AG04450 (cell line): ENCODE measurements at places on chromosomes 16 and 17.

- DNase-seq, result no peak
Measured at GRCh38 chr17:59456428-59456827, 109.0 kb upstream of the DHX40 start.

- DNase-seq, result no peak
Measured at GRCh38 chr16:88491560-88492310, 38.7 kb downstream of the ZFPM1 start.

DNA sequence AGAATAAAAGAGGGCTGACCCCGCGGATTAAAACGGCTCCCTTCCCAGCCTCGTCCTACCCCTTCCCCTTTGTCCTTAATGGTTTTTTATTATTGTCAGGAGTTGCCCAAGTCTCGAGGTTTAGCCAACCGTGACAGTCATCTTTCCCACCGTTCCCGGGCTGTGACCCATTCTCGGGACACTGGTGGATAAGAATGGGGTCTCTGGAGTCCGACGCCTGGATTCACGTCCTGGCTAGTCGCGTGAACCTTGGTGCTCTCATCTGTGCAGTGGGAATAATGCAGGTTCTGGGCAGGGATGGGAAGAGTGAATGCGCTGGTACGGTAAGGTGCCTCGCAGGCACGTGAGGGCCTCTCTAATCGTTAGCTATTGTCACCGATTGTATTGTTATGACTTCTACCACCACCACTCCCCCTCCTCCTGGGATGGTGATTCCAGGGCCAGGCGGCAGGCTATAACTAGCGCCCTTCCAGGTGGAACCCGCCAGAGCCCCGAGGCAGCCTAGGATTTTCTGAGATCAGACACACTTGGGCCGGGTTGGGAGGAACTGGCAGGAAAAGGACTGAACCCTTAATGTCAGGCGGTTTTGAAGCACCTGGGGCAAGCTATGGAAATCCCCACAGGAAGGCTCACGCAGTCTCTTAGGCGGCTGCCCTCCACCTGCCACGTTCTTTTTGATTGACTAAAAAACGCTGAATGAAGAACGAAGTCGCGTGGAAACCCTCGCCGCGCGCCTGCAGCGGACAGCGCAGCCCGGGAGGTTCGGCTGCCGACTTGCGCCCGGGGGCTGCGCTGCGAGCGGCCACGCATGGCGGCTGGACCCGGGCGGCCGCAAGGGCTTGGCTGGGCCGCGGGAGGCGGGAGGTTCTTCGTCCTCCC lies 2.7 kb downstream of the HS3ST3B1 start:
- DNase-seq, result no peak

DNA sequence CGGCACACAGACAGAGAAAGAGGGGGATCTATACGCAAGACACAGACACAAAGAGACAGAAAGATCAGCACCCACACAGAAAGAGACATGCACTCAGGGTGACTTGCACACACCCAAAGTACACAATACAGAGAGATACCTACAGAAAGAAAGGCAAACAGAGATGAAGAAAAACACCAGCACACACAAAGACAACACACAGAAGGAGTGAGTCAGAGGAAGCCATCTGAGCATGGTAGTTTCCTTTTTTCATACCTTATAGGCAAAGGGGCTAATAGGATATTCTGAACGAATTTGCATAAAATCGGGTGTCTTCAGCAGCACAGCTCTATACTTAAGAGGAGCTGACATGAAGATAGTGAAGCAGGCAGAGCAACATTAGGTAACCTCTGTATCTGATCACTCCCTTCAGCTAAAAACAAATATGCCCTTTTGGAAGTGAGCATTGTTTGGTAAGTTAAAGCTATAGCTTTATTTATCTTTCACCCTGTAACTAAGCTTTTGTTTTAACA lies 198.6 kb downstream of the AATF start:
- no peak for DNase-seq

- DNase-seq, result no peak
Measured at GRCh38 chr16:68385371-68385770, 62.9 kb downstream of the SMPD3 start.

- no peak for DNase-seq
Measured at GRCh38 chr17:13947499-13947898, 121.8 kb upstream of the COX10 start.

- DNase-seq, result no peak
Measured at GRCh38 chr16:19106625-19107020, 7.1 kb upstream of the ITPRIPL2 start.

DNA sequence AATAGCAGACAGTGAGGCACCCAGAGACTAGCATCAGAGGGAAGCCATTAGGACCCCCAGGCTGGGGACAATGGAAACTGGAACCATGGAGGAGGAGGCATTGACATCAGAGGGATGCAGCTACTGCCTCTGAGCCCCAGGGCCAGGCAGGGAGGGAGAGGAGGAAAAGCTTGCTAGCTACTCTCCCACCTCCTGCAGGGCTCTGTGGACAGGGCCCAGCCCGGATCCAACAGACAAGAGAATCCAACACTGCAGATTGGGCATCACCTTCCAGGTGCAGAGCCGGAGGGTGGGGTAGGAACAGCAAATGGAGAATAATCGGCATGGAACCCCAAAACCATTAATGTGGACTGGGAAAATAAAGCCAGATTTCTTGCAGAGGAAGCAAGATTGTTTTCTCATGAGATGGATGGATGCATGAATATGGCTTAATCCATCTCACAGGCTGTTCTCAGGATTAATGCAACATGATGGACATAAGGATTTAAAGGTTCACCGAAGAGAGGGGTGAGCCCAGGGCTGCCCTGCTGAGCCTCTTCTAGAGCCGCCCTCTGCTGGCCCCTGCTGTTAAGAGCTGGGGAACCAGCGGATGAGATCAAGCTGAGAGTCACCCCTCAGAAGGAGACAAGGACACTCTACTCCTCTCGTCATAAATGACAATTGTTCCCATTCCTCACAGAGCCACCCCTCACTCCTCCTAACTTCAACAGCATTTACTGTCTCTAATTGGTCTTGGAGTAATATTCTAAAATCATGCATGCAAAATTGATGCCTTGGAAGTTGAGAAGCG lies 48.8 kb downstream of the DNAH3 start:
- no peak for DNase-seq

- DNase-seq, result no peak
Measured at GRCh38 chr17:37016780-37017179, 68.0 kb downstream of the AATF start.

DNA sequence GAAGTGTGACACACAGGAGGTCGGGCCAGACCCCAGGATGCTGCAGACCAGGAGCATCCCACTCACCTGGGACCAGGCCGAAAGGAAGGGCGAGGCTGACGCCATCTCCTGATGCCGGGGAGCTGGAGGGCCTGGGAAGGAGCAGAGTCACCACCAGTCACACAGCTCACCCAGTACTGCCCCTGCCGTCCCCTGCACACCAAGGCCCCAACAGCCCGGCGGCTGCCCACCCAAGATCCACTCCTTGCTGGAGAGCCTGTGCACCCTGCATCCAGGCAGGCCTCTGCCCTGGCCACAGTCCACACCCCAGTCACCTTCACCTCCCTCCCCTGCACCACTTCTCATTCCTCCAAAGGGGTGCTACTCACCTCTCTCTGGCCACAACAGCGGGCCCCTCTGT lies 4.8 kb downstream of the ZNF500 start:
- no peak for DNase-seq

GRCh38 chr17:83109793-83110645 lies 30.6 kb downstream of the METRNL start:
- DNase-seq, result peak; percentile 88

DNA sequence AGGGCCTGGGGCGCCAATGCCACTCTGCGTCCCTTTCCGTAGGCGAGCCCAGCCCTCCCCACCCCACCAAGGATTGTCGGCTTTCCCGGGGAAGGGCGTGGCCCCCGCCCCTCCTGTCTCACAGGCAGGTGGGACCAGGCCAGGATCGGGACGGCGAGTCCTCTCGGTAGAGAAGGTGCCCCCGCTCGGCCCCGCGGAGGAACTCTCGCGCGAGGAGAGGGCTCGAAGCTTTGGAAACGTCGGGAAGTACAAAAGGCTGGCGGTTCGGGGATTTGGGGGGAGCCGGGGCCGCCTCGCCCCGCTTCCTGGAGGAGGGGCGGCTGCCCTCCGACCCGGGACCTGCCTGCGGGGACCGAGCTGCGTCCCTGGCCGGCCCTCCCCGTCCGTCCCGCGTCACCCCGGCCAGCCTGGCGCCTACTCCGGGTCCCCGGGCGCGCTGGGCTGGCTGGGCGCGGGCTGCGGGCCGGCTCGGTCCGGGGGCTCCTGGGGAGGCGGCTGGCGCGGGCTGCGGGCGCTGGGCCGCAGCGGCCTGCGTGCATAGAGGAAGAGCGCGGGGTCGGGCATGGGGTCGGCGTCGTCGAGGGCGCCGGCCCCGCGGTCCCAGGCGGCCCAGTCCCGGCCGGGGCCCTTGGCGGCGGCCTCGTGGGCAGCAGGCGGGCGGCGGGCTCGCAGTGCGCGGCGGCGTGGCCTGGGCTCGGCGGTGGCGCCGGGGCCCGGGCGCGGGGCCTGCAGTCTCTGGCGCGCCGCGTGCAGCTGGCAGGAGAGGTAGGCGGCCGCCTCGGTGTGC lies 12.6 kb upstream of the CLUH start:
- no peak for DNase-seq

DNA sequence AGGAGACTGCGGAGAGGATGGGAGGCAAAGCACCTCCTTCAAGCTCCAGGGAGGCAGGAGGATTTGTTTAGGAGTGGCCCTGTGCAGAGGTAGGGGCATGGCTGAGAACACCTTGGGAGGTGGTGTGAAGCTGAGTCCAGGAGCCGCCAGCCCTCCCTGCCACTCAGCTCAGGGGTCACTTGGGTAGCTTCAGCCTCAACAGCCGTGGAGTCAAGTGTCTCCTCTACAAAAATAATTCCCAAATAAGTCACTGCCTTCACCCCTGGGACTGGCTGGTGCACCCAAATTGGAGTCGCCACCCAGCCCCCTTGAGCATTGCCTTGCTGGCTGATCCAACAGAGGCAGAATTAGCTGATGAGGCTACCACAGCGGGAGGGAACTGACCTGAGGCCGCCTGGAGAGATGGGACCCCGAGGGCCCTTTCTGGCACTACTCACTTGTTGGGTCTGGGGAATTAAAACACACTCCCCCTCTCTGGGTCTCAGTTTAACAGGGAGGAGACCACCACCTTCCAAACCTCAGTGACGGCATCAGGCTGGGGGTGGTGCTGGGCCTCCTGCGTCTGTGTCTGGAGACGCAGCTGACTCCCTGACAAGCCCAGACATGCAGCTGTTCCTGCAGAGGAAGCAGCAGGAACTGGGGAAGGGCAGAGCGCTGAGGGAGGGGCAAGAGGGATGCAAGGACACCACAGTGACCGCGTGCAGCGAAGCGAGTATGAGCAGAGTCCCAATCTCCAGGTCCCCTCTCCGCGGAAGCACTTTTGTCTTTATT lies 87.9 kb upstream of the TOB1 start:
- DNase-seq, result peak; percentile 50

- DNase-seq, result no peak
Measured at GRCh38 chr17:78800132-78800931, 18.3 kb upstream of the CYTH1 start.

DNA sequence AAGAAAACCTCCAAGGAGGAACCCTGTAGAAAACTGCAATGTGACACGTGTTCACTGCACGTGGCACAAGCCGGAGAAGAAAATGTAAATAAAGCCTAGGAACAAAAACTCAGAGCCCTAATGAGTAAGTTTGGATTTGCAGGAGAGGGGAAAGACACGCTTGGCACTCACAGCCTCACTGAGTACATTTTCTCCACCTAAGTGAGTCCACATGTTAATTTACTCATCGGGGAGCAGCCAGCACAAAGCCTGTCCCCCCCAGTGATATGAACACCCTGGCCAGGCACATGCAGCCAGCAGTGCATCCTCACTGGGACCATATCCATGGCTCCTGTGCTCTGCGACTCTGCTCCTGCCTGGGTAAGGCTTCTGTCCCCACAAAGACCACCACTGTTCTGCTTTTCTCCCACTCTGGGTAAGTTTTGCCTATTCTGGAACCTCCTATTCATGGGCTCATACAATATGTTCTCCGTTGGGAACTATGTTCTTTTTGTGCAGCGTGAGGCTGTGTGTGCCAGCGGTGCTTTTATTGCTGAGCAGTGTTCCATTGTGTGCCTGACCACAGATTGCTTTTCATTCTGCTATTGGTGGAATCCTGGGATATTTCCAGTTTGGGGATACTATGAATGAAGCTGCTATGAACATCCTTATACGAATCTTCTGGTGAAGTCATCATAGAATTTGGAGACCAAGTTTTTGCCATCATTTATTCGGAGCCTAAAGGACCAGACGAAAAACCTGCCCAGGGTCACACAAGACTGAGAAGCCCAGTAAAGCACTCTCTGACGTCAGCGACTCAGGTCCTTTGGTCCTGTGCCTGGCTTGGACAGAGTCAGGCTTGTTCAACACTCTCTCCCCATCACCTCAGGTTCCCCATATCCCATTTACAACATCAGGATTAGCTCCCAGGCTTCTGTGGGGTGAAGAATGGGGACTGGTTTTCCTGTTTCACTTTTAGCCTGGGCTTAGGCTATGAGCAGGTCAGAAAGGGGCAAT lies 53.3 kb downstream of the RNF112 start:
- DNase-seq, result no peak

GRCh38 chr16:17062676-17063075 lies 408.1 kb downstream of the XYLT1 start:
- DNase-seq, result no peak

DNA sequence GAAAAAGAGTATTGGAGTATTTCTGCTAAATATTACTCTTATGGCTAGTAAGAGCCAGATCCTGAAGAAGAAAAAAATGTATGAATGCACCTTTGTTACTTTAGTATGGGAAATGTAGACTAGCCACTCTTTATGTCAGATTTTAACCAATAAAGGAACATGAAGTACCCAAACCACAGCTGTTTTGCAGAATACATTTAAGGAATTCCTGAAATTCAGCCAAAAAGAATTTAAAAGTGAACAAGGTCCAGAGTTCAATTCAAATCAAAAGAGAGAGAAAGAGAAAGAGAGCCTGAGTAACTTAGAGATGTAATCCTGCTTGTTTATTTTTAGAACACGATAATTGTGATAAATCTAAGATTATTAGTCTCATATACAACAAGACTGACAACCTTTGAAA lies 1.2 kb downstream of the KCNJ16 start:
- DNase-seq, result no peak

- no peak for DNase-seq
Measured at GRCh38 chr17:74419928-74420411, 11.9 kb upstream of the GPRC5C start.

DNA sequence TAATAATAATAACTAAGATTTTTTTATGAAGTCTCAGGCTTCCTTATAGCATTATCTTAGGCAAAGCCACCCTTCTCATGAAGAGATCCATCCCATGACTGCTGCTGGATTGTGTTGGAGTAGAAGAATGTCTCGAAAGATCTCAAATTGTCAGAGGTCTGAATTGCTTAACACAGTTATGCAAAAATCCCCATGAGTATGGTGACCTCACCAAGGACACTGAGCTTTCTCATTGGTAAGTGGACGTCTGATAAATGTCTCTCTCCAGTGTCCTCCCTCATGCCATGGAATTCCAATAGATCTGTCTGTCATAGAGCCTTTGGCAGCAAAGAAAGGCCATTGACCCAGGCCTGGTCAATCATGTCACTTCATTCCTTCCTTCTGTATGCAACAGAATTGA lies 264.5 kb downstream of the CDH11 start:
- DNase-seq, result no peak

GRCh38 chr17:59846394-59847165 lies 46.2 kb downstream of the TUBD1 start:
- peak; percentile 84 for DNase-seq

- DNase-seq, result no peak
Measured at GRCh38 chr17:21106316-21106715, 20.4 kb upstream of the DHRS7B start.
